Hepatocyte (in vitro differentiated cells): ENCODE measurements at places on chromosomes 12 and 14. TPM values are rescaled to one million over a fixed set of nuclear protein-coding genes. Genes with fewer than 3 reads are reported as not detected.
A peak's percentile ranks its signal among the peaks of the same experiment; 100 is the strongest.

DNA sequence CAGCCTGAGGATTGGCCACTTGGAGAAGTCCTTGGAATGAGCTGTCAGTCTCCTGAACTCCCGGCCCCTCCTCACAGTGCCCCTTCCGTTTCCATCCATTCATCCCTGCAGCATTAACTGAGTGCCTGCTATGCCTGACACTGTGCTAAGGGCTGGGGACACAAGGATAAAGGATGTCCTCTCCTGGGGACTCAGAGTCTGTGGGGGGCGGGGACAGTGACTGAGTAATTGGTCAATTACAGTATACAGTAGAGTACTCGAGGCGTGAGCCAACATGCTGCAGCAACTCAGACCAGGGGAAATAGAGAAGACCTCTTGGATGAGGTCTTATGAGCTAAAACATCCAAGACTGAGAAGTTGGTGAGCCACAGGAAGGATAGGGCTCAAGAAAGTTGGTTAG is 43.4 kb upstream of the PWP1 start:
- DNase-seq: no peak

GRCh38 chr12:7108003-7108795 is 815 bp downstream of the C1RL start:
- peak; percentile 90 for DNase-seq

The ANO2 gene
- 0.44 and 1.9 TPM in 2 replicates for total RNA-seq

The SLC35F4 gene
- total RNA-seq: 0.07 and 0.28 TPM in 2 replicates

DNA sequence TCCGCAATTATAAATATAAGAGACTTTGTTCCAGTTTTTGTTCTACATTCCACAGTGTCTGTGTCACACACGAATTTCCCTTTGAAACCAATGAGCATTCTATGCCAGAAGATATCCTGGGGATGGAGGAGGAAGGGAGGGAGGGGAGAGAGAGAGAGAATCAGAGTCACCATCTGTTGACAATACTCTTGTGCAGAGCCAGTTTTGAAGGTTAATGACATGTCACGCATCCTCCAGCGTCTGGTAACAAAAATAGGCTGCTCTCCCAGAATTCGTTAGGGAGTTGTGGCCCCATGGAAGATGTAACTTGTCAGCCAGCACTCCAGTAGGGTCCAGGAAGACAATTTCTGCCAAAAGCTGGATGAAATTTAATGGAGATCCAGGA is 213.5 kb upstream of the KRR1 start:
- DNase-seq: peak; percentile 50

The LRP1-AS gene
- total RNA-seq: not detected in 2 replicates

The ZC2HC1C gene
- 1.7 and 14.9 TPM in 2 replicates for total RNA-seq
